ENCODE measurements at places on chromosomes 5 and 9.

GRCh38 chr5:57950616-57951228 is 468.1 kb upstream of the ACTBL2 start:
- DNase-seq, result no peak

DNA sequence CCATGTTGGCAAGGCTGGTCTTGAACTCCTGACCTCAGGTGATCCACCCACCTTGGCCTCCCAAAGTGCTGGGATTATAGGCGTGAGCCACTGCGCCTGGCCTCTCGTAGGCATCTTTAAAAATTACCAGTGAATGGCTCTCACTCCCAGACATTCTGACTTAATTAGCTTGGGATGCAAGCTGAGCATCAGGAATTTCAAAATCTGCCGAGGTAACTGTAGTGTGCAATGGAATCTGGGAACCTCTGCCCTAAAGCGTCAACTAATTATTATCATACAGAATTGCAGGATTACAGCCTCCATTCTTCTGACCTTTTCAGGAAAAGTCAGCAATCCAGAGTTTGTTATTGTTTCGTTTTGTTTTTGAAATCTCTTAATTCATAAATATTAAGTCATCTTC is 213.4 kb upstream of the DMAC1 start:
- DNase-seq, result no peak

- no peak for DNase-seq
Measured at GRCh38 chr9:125593581-125594222, 113.3 kb downstream of the MAPKAP1 start.

GRCh38 chr9:27719711-27720110 is 146.4 kb upstream of the C9orf72 start:
- no peak for DNase-seq

- no peak for DNase-seq
Measured at GRCh38 chr5:95285409-95285755, 488 bp upstream of the MCTP1 start.

DNA sequence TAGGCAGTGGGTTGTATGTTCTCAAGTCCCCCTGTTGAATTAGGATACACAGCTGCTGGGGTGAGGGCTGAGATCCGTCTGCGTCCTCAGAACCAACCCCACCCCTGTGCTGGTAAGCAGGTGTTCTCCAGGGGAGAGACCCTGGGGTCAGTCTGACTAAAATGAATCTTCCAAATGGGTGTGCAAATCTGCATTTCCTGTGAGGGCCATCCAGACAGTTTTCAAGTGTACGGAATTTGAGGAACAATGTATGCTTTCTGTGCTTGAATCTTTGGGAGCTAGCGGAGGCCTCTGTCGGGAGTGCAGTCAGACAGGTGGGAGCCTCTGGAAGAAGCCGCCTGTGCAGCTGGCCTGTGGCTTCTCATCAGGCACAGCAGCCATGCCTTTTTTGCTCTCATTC is 122.9 kb downstream of the MACROH2A1 start:
- DNase-seq, result no peak

- DNase-seq, result no peak
Measured at GRCh38 chr9:124964604-124965003, 23.7 kb upstream of the GOLGA1 start.

- no peak for DNase-seq
Measured at GRCh38 chr9:109036744-109037680, 23.7 kb upstream of the CTNNAL1 start.

- DNase-seq, result no peak
Measured at GRCh38 chr9:123584202-123585176, 228.5 kb downstream of the CRB2 start.

DNA sequence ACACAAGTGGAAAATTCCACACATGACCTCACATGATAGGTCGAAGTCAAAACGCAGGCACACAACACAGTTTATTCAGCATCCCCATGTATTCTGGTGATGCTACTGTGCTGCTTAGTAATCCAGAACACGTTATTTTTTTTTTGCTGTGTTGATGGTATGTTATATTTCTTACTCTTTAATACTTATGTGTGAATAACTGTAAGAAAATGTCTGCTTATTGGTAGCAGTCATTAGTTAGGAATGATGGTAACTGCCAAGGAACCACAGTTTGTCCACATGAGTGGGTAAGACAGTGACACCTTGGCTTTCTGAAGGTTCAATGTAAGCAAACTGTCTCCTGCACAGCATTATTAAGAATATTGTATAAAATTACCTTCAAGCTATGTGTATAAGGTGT is 107.7 kb upstream of the DAPK1 start:
- no peak for DNase-seq

- peak; percentile 75 for DNase-seq
Measured at GRCh38 chr5:123099514-123100151, 10.6 kb downstream of the PRDM6 start.

- no peak for DNase-seq
Measured at GRCh38 chr9:71098801-71099200, 22.6 kb downstream of the TRPM3 start.

DNA sequence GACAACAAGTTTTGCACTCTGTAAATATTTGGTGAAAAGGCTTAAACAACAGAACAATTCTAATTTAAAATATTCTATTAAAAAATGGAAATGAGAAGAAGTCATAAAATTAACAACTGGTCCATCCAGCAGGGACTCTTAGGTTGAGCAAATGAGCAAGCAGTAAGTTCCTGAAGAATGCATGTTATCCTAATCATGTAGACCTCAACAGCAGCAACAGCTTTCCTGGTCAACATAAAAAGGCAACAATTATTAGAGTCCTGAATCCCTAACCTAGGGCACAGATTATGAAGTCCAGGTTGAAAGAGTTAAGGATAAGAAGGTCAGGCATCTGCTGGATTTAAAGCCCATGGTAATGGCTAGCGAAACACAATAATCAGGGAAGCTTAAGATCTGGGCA is 120.9 kb downstream of the SSBP2 start:
- no peak for DNase-seq

DNA sequence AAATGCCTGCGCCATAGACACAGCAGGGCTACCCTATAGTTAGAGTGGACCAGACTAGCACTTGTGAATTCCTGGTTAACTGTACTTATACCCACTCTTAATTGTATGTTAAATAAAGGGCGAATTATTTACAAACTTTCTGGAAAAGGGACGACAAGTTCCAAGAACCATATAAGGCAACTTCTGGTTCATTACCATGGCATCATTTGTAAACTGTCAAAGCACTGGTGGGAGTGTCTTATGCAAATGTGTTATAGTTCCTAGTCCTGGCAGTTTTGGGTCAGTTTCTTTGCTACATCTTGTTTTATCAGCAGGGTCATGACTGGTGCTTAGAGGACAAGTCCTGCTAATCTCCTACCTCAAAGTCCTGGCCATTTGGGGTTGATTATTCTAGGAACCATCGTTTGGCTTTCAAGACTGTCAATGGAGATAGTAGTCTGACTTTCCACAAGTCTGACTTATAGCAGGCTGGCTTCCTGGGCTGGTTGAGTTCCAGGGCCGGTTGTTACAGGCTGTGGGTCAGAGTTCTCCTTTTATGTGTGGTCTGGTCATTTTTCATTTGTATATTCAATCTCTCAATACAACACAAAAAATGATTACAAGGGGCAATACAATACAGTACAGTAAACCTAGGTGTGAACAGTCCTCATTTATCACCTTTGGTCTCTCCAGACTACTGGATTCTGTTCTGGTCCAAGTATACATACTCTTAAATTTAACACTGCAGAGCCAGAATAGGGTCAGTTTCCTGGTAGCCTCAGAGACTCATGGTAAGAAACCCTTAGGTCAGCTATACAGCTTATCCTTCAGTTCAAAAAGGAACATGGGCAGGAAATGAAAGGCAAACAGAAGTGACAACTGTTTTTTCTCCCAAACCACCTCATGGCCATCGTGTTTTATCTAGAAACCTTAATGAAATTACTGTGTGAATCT is 8.3 kb upstream of the CFAP95 start:
- DNase-seq, result no peak

DNA sequence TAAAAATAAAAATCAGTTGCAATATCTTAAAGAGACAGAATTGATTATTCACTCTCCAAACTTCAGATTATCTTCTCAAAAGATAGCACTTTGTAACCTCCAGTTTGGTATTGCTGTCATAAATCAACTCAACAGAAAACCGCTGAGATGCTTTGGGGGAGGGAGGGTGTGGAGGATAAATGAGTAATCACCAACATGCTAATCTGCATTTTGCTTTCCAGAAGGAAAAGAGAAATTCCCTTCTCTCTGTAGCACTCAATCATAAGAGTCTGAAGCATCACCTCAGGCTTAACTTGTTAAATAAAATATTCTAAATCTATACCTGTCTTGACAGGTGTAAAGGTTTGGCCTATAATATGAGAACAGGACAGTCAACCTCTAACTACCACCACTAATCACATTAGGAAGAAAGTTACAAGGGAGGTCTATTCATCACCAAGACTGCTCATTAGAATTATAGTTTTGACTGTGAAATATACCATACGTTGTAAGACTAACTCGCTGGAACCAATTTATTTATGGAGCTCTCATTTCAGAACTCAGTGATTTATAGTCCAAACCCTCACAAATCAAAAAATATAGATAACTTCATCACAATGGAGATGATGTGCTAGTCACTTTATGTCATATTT is 89.0 kb downstream of the PIK3R1 start:
- no peak for DNase-seq

DNA sequence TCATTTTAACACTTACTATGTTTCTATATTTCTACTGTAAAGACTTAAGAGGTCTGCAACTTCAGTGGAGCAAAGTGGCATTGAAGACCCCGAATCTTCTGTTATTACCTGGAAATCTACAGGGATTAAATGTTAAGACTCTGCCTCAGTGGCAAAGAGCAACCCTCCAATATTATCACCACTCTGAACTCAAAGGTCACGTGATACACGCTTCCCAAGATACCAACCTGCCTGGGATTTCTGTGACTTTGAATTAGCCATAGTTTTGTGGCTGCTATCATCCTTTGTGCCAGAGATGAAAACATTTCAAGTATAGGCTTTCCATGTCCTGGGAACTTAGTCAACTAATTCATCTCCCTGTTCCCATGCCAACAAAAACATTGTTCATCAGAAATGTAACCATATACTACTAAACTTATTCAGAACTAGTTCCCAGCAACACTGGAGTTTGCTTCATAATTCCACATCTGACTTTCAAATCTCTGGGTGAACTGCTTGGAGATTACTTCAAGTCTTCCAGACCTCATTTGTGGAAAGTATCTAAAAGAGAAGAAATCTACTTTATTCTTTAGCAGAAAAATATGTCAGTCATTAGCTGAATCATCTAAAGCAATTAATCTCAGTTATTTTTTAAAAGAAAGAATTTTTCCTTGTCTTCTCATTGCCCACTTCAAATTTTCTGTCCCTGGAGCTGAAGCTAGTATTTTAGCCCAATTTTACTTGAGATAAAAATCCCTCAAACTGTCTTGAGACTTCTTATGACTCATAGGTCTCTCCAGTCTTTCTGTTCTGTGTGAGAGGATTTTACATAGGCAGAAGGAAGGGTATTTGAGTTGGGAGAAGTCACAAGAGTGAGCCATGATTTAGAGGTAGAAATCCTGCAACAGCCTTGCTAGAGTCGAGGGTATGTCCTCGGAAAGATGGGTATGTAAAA is 83.0 kb downstream of the ZNF462 start:
- no peak for DNase-seq

- no peak for DNase-seq
Measured at GRCh38 chr5:179451114-179451827, 99.1 kb upstream of the RUFY1 start.

- DNase-seq, result no peak
Measured at GRCh38 chr5:116738239-116738614, 163.6 kb upstream of the SEMA6A start.

- no peak for DNase-seq
Measured at GRCh38 chr9:33878691-33879366, 61.9 kb downstream of the UBE2R2 start.

- no peak for DNase-seq
Measured at GRCh38 chr5:129771058-129771838, 23.4 kb downstream of the MINAR2 start.

DNA sequence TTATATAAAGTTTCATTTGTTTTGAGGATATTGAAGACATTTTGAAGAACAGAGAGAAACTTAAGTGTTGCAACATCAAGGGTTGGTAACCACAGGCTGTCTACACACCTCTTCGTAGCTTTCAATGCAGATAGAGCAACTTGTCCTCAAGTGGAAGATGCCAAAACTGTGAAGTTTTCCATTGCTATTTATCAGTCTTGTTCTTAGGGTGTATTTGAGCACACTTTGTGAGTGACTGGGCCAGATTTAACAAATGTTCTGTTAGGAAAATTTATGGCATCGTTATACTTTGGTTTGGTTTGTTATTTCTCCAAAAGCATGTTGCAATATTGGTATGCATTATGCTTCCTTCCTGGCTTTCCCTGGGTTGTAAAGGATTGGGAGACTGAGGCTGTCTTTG is 31.6 kb downstream of the NNT start:
- no peak for DNase-seq

DNA sequence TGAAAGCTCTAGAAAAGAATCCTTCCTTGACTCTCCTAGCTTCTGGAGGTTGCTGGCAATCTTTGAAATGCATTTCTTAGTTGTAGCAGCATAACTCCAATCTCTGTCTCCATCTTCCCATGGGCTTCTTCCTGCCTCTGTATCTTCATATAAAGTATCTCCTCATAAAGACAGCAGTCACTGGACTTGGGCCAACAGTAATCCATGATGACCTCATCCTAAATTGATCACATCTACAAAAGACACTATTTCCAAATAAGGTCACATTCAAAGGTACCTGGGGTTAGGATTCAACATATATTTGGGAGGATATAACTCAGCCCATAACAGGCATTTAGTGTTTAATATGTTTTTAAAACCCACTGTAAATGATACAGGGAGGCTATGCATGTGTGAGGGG is 123.3 kb downstream of the MLLT3 start:
- DNase-seq, result no peak

- peak; percentile 78 for DNase-seq
Measured at GRCh38 chr9:79572032-79572607, 355 bp downstream of the TLE4 start.

- no peak for DNase-seq
Measured at GRCh38 chr5:16628376-16628775, 11.6 kb upstream of the RETREG1 start.

GRCh38 chr9:14303521-14303920 is 10.4 kb downstream of the NFIB start:
- no peak for DNase-seq

All from right kidney (tissue), 9 donors.